ENCODE measurements at places on chromosomes 6 and 20. TPM values are rescaled to one million over a fixed set of nuclear protein-coding genes. Genes with fewer than 3 reads are reported as not detected.

Gene GPR6
- not detected for total RNA-seq

Gene ALDH5A1
- 6.5 TPM for total RNA-seq

DNA sequence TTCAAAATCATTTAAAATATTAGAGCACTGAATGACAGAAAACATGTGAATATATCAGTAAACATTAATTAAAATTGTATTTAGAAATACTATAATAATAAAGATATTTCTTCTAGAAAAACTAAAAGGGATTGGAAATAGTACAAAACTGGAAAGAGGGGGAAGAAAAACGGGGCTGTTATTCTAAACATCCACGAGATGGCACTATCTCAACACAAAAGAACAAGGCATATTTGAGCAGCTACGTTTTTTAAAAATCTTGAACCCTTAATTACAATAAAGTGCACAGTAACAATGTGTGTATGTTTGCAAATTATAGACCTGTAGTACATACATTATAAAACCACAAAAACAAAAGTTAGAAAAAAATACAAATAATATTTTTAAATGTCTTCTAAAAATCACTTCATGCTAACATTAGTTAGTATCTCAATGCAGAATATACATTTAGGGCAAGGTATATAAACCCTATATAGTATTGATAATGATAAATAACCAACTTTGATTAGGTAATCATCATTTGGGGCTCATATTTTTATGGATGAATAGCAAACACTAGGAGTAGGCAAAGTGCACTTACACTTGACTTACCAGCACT, 42.5 kb upstream of the PNISR start:
- DNase-seq: no peak

DNA sequence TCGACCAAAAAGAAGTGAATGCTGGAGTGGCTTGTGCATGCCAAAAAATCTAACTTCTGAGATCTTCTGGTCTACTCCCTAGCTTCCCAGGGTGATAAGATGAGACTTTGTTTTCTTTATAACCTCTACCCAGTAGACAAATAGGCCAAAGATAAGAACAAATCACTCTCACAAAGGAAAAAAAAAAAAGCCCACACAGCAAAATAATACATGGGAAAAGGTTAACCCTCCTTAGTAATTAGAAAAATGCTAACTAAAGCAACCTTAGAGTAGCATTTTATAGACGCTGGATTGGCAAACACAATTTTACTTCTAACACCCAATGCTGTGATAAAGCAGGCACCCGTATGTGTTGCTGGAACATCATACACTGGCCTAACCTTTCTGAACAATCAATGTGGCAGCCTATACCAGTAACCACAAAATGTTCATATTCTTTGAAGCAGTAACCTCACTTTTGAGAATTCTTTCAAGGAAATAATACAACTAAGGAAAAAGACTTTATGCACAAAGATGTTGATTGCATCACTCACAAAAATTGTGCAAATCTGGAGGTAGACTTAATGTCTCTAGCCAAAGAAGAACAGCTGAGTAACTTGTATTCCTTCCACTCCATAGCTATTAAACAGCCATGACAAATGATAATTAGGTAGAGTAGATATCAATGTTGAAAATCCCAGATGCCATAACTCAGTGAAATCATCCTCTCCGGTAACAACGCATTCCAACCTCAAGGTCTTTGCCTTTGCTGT, 116.3 kb upstream of the QKI start:
- no peak for DNase-seq

GRCh38 chr6:119497988-119498727, 148.6 kb upstream of the MAN1A1 start:
- no peak for DNase-seq

DNA sequence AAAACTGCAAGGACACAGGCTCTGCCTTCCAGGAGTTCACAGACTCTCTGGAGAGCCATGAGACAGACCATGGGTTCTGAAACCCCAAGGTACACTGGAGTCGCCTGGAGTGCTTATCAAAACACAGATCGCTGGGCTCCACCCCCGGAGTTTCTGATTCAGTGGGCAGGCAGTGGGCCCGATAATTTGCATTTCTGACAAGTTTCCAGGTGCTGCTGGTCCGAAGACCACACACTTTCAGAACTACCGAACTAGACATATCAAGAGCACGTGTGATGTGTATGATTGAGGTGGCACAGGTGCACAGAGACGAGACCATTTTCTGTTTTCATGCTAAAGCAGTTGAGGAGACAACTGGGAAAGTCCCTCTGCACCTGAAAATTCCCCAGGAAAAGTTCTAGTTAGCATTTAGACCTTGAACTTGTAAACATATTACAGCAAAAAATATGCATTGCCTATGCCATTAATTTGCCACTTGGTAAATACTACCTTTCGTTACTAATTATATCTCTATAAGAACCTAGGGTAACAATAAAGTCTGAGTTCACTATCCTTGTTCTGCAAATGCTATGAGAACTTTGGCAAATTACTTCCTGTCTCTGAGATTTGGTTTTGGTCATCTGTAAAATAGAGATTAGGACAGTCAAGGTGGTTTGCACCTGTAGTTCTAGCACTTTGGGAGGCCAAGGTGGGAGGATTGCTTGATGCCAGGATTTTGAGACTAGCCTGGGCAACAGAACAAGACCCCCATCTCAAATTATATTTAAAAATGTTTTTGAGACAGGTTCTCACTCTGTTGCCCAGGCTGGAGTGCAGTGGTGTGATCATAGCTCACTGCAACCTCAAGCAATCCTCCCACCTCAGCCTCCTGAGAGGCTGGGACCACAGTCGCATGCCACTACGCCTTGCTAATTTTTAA, 14.3 kb upstream of the PIM1 start:
- peak; percentile 71 for DNase-seq

DNA sequence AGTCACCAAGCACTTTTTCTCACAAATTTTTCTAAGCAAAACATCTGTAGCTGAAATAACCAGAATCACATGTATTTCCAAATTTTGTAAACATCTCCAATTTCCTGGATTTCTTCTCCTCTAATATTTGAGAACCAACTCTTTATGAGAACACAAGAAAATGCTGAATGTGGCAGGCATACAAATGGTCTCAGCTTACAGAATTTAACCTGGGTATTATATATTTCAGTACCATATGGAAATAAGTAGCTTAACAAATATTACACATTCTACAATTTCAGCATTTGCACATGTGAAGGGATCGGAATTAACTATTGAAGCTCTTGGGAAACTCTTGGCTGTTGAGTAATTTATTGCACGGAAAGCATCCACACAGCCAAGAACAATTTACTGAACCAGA, 92.5 kb downstream of the TBXT start:
- no peak for DNase-seq

GRCh38 chr6:149176971-149177667, 140.4 kb upstream of the TAB2 start:
- DNase-seq: no peak

- no peak for DNase-seq
These were observed 53.3 kb upstream of the EYA4 start for GRCh38 chr6:133187657-133188453.

DNA sequence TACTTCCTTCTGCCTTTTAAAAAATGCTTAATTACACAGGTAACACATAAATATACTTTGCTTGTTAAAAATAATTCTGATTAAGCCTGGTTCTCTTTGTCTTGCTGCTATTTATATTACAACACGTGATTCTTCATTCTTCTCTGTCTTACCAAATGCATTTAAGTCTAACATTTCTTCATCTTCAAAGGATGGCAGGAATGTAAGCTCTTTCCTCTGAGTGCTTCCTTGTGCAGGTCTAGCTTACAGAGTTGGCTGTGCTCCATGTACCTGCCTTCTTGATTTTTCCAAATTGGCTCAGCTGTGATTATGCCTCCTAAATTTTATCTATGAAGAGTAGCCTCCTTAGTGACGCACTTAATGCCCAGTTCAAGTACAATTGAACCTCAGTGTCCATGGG, 44.4 kb downstream of the RNF144B start:
- DNase-seq: no peak
